ENCODE measurements at places on chromosomes 4 and X. TPM values are rescaled to one million over a fixed set of nuclear protein-coding genes. Genes with fewer than 3 reads are reported as not detected.

DNA sequence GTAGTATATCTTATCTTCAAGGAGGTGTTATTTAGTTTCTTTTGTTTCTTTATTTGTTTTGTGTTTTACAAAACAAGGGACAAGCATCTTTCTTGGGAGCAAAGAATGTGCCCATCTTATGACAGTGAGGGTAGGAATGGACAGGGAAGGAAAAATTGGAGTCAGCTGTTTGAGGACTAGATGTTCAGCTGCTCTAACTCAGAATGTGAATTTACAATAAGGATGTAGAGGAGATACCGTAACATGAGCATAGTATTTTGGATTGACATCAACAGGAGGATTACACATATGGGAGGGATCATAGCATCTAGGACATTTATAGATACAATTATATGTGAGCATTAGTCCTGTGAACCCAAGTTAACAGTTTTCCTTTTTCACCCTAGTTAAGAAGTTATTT, 89.0 kb upstream of the GK2 start:
- no peak for DNase-seq

DNA sequence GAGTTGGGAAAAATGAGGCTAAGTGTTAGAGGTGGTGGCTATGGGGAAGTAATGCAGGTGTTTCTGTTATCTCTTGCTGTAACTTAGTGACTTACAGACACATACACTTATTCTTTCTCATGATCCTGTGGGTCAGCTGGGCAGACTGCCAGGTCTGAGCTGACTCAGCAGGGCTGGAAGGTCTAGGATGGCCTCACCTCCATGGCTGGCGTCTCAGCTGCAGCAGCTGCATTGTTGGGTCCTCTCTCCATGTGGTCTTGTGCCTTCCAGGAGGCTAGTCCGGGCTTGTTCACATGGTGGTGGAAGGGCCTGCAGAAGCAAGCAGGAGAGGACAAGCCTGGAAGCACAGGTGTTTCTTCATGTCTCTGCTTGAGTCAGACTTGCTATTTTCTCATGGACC, 172.7 kb downstream of the NHS start:
- no peak for DNase-seq

DNA sequence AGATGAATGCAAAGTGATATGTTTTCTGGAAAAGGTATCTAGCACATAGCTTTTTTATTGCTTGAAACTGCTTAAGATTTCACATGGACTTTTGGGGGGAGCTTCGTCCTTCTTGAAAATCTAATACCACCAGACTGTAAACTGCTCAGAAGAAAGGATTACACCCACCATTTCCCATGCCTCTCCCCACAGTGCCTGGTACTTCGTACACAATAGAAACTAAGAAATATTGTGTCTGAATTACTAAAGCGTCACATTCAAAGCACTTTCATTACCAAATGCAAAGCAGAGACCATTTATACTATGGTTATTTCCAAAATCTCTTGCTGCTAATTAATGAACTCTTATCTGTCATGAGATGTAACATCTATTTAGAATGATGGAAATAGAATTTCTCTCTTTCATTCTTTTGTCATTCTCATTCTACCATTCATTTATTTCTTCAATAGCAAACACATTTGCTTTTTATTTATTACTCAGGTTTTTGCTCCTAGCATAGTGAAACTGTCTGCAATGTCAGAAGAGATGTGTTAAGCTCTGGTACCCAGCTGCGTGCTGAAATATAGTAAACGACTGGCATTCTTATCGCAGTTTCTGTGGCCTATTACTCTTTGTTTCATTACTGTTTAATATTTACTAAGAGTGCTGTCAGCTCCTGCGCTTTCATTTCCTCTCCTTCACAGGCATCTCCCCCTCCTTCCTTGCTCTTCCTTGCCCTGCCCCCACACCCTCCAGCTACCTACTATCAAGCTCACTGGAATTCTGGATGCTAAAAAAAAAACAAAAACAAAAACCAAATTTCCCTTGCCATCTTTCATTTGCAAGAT, 51.4 kb upstream of the RAPGEF2 start:
- peak; percentile 15 for DNase-seq

DNA sequence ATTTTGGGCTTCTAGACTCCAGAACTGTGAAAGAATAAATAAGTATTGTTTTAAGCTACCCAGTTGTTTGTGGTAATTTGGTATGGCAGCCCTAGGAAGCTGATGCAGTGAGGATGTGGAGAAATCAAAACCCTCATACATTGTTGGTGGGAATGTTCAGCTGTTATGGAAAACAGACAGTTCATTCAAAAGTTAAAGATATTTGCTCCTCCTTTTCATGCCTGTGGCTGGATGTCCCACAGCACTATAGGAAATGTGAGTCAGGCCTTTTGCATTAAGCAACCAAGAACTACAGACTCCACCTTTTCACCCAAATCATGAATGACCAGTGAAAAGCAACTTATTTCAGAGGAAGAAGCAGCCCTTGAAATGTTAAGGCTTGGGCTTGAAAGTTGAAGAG, 6.7 kb downstream of the BBS12 start:
- DNase-seq: no peak

COX7B2 gene
- total RNA-seq: not detected

Measured in A673 (cell line).